ENCODE measurements at places on chromosomes 6 and 20. TPM values are rescaled to one million over a fixed set of nuclear protein-coding genes. Genes with fewer than 3 reads are reported as not detected.
A peak's percentile ranks its signal among the peaks of the same experiment; 100 is the strongest.

GRCh38 chr6:154410619-154411072, 54.0 kb upstream of the IPCEF1 start:
- peak; percentile 65 for DNase-seq

DNA sequence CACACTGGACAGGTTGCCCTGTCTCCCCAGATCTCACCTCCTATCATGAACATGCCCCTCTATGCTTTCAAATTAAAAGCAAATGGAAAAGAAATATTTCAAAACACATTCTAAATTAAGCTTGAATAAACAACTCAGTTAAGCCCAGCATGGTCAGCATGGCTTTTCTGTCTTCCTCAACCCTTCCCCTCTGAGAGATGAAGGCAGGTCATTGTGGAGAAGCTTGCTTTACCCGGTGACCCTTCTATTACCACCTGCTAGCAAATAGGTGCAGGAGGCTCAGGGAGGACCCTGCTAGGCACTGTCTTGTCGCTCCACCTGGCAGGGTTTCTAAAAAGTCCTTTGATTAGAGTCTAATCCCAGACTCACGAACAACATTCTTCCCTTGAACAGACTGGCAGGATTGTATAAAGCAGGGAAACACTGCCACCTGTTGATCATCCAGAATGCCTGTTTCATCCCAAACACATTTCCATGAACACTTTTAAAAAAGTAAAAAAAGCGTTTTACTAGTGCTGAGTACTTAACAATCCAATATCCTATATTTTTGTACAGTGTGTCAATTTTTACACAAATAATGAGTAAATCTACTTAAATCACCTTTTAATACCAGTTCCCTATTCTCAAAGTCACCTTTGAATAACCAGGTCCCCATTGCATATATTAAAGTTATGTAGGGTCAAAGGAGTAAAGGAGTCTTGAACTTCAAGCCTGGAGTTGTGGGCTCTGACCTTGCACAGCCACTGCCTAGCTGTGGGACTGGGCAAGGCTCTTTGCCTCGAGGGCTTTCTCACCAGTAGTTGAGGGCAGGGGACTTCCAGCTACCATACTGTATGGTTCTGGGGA, 75.5 kb downstream of the GPR6 start:
- DNase-seq = no peak

- no peak for DNase-seq
Measured at GRCh38 chr6:29797135-29797534, 30.5 kb upstream of the HLA-G start.

- no peak for DNase-seq
Measured at GRCh38 chr6:129663531-129663930, 46.4 kb downstream of the ARHGAP18 start.

GRCh38 chr20:53735536-53736050, 142.0 kb upstream of the ZNF217 start:
- DNase-seq = no peak

GRCh38 chr20:13220904-13221297, at the start of gene ISM1:
TSS of gene ISM1 (plus strand) at chr20:13221274. CDS start at chr20:13221777, 503 bp downstream.
- peak; percentile 41 for DNase-seq

OLIG3 gene
- 0.35 TPM for total RNA-seq

- no peak for DNase-seq
Measured at GRCh38 chr6:124294574-124295200, 491.0 kb downstream of the NKAIN2 start.

- DNase-seq = no peak
Measured at GRCh38 chr6:7257521-7258230, 55.3 kb downstream of the SSR1 start.

SLC17A4 gene
- total RNA-seq = not detected

GRCh38 chr20:39800111-39800510, 838.0 kb downstream of the DHX35 start:
- no peak for DNase-seq

GRCh38 chr6:2563635-2564034, 187.1 kb downstream of the MYLK4 start:
- DNase-seq = peak; percentile 22

DNA sequence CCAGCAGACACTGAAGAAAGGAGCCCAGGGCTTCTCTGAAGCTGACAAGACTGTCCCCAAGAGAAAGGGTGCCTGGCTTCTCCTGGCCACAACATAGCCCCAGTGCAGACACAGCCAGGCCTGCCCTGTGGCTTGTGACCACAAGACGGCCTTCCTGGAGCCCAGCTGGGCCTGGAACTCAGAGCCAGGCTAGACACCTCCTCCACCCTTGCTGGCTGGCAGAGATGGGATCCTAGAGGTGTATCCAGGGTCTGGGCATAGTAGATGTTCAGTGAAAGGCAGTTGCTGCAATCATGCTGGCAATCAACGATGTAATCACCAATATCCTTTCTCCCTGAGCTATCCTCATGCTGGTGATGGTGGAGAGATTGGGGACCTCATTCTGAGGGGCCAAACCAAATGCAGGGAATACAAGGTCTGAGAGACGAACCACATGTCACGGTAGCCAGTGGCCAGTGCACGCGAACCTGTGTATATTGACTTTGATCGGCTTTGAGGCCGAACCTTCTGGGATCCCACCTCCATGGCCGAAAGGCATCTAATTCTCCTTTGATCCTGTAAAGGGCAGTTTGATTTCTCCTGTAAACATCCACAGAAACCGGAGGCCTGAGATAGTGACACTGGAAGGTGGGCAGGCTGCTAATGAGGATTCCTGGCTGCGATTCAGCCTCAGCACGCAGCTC, 115.2 kb downstream of the PSMB1 start:
- no peak for DNase-seq

CRNKL1 gene
- 27.9 TPM for total RNA-seq

GRCh38 chr20:48582673-48582985, 245.2 kb downstream of the PREX1 start:
- DNase-seq = no peak

EMILIN3 gene
- not detected for total RNA-seq

RIMS1 gene
- total RNA-seq = not detected
